ENCODE measurements at places on chromosomes 5 and 9.

- no peak for DNase-seq
Observed at GRCh38 chr5:62100201-62100600, 205.8 kb upstream of the KIF2A start.

DNA sequence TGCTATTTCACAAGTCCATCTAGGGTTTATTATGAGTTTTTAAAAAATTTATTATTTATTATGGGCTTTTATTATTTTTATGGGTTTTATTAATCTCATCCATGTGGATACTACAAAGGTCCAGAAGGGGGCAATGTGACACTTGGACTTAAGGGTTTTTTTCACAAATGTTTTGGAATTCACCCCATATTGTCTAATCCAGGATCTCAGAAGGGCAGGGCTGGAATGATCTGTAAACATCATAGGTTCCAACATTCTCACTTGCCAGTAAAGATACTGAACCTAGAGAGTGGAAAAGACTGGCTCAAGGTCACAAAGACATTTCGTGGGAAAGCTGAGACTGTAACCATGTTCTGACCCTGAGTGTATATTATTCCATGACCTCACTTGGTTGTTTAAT is 35.6 kb downstream of the NIM1K start:
- DNase-seq = no peak

DNA sequence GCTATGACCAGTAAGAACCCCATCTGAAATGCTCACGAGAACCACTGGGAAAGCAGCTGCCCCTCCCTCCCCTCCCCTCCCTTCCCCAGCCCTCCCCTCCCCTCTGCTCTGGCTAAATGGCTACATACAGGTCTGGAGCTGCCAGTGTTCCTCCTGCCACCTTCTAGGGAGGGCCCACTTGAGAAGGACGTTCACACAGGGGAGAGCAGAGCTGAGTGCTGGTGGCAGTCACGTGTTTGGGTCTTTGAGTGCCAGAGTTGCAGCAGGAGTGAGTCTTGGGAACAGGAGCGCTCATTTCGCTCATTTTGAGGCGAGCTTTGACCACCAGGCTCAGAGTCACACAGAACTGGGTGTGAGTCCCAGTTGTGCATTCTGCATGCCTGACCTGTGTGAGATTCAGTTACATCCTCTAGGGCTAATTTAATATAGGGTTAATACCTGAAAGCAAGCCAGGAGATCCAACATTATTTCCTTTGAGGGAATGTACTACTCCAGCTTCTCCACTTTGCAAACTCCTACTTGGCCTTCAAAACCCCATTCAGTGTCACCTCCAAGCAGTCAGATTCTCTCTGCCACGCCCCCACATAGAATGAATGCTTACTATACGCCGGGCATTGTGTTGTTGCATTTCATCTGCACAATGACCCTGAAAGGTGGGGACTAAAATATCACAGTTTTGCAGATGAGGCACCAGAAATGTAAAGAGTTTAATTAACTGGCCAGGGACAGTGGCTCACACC is 25.1 kb downstream of the CPLX2 start:
- DNase-seq = no peak

DNA sequence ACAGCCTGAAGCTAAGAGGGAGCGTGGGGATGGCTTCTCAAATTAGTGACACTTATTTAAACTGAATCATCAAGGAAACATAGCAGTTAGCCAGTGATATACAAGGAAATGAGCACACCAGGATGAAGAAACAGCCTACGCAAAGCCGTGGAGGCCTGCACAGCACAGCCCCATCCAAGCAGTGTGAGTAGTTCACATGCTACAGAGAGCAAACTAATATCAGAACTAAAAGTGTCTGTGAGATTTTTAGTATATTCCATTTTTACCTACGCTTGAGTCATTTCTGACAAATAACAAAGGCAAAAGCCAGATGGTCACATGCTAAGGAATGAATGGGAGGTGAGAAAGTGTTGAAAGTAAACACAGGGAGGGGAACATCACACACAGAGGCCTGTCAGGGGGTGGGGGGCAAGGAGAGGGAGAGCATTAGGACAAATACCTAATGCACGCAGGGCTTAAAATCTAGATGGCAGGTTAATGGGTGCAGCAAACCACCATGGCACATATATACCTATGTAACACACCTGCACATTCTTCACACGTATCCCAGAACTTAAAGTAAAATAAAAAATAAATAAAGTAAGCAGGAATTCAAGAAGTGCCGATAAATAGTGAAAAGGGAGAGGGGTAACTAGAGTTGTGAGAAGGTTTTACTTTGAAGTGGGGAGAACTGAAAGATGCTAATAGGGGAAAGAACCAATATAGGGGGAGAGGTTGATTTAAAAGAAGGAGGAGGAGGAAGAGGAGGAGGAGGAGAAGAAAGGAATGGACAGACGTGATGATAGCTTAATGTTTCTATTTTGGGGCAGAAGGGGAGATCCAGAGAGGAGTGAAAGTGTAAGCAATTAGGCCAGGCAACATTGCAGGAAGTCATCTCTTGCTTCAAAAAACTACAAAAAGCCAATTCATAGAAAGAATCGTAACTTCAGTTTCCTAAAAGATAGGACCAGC is 100.9 kb upstream of the PTGER4 start:
- DNase-seq = no peak

DNA sequence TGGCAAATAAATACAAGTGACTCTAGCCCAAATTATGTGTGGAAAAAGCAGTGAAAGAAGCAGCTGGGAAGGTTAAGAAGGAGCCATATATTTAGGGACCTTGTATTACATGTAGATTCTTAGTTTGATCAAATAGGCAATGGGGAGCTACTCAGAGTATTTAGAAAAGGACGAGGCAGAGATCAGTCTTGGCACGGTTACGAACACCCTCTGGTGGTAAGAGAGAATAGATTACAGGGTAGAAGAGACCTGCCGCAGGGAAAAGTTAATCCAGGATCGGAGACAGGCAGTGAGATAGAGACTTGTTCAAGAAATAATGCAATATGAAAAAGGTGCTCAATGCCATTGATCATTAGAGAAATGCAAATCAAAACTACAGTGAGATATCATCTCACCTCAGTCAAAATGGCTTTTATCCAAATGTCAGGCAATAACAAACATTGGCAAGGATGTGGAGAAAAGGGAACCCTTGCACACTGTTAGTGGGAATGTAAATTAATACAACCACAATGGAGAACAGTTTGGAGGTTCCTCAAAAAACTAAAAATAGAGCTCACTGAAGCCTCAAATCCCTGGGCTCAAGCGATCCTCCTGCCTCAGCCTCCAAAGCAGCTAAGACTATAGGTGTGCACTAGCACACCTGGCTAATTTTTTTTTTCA is 12.0 kb downstream of the INIP start:
- peak; percentile 16 for DNase-seq

DNA sequence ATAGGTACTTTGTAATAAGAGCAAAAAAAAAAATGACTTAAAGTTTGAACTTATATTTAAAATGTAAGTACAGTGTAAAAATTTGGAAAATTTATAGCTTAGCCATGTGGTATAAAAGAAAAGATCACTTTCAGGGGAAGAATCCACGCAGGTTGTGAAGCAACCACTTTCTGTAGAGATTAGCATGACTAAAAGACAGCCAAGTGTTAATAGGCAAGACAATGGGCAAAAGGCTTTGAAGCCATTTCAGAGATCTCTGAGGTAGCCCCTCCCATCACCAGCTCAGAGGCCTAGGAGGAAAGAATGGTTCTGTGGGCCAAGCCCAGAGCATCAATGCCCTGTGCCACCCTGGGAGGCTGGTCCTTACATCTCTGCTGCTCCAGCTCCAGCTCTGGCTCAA is 346.3 kb upstream of the CHD1 start:
- DNase-seq = no peak

All from COR-L47 (cell line).